ENCODE measurements at places on chromosomes 3 and 15.

DNA sequence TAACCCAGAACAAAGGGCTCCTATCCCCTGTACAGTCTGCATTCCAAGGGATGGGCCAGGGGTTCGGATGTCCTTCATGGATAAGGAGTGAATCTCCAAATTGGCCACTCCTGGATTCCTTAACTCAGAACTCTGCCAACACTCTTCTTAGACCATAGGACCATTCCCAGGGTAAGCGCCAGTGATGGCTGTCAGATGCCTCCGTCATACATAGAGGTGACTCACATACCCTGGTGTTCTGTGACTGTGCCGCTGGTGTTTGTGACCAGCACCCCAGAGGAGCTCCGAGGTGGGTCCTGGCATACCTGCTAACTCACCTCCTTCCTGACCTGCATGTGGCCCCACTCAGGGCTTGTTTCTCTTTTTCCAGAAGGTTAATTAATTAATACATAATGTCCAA is 134.7 kb downstream of the KLF13 start:
- no peak for DNase-seq

DNA sequence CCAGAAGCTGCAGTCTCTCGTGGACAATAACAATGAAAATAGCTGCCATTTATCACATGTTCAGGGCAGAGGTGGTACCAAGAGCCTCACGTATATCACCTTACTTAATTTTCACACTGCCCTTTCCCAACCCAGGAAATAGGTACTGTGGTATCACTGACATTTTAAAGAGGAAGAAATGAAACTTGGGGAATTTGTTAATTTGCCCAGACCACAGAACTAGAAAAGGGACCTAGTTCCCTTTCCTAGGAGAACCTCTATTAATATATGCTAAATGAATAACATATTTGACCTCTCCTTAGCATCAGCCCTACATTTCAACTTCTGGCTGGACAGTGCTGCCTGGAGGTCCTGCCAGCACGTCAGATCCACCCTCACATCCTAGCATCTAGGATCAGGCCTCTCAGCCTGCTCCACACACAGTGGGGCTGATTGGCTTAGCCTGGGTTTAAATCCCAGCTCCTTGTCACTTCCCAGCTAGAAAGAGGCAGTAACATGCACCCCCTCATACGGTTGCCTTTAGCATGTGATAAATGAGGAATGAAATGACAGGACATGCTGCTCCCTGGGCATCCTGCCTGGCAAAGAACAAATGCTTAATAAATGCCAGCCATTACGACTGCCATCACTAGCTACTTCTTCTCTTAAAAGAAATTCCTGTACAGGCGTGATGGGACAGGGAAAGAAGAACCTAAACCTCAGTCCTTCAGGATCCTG is 95.1 kb upstream of the TNFAIP8L3 start:
- no peak for DNase-seq

DNA sequence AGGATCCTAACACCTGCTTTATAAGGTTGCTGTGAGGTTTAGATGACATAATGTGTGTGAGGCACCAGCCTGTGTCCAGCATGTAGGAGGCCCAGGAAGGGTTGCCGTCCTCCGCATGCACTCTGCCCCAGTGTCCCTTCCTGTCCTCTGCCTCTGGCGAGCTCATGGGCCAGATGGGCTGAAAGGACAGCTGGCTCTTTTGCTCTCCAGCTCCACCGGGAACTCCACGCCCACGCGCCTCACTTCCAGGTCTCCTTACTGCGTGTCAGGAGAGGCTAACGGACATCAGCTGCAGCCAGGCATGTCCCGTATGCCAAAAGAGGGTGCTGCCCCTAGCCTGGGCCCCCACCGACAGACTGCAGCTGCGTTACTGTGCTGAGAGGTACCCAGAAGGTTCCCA is 12.2 kb downstream of the MUC20 start:
- DNase-seq = no peak

DNA sequence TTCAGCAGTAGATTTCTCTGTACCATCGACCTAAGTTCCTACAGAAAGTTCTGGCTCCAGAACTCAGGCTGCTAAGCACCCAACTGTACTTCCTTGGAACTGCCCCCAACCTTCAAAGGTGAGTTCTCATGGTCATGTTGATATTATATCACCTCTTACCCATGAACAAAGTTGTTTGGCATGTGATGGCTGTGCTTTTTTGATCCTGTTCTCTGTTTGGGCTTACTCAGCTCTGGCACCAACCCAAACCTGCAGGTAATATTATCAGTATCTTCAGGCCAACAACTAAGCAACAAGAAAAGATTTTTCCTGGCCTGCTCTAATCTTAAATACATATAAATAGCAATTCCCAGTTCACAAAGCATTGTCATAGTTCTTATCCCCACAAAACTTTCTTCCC is 318.7 kb upstream of the LMCD1 start:
- no peak for DNase-seq

GRCh38 chr3:119620899-119621298 is 23.2 kb downstream of the PLA1A start:
- DNase-seq = no peak
